ENCODE measurements at places on chromosomes 16 and 17. TPM values are rescaled to one million over a fixed set of nuclear protein-coding genes. Genes with fewer than 3 reads are reported as not detected.

DNA sequence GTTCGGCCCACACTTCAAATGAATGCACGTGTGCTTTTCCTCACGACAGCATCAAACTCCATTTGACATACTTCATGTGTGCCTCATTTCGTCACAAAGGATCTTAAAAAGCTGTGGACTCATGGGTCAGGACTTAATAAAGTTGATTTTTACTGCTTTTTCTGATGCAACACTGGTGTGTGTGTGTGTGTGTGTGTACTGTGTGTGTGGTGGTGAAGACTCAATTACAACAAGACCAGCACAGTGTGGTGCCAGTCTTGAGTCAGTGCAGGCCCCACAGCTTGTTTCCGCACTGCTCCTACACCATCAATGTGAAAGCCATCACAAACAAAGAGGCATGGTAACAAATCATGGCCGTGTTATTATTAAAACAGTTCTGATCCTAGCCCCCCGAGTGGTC lies 17.7 kb downstream of the CDIP1 start:
- DNase-seq, result no peak
- H3K4me1 ChIP-seq, result no peaks in the 10 kb centered on the region
- H3K36me3 ChIP-seq, result peaks cover 23% of the 10 kb centered on the region

GRCh38 chr16:86914876-86915717 lies 336.7 kb downstream of the FOXL1 start:
- no peaks in the 10 kb centered on the region for H3K27me3 ChIP-seq
- no peak for DNase-seq
- no peaks in the 10 kb centered on the region for H3K36me3 ChIP-seq
- H3K4me3 ChIP-seq, result no peak overlapping the region
- H3K4me1 ChIP-seq, result no peaks in the 10 kb centered on the region

DNA sequence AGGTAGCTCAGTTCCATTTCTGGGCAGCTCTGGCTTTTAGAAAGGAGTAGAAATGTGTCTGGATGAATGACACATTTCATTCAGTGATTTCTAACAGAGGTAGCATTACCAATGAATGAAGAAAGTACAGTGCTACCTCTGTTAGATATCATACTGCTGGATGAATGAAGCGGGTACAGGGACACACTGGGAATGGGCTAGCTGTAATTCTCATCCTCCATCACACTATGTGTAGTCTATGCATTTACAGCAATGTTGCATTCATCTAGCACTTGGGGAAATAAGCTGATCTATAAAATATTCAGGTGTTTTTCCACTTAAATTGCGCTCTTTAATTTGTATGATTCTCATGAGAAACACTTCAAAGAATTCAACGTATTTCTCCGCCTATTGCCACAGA lies 158.3 kb upstream of the IRX5 start:
- no peak for DNase-seq
- H3K36me3 ChIP-seq, result no peaks in the 10 kb centered on the region
- no peaks in the 10 kb centered on the region for H3K4me1 ChIP-seq
- no peak overlapping the region for H3K4me3 ChIP-seq
- H3K27me3 ChIP-seq, result no peaks in the 10 kb centered on the region

- H3K4me1 ChIP-seq, result no peaks in the 10 kb centered on the region
- DNase-seq, result no peak
- H3K27me3 ChIP-seq, result no peaks in the 10 kb centered on the region
Measured at GRCh38 chr17:13996276-13996675, 73.0 kb upstream of the COX10 start.

ZMYND15 gene
- total RNA-seq, result not detected
